ENCODE measurements at places on chromosomes 1 and 21. TPM values are rescaled to one million over a fixed set of nuclear protein-coding genes. Genes with fewer than 3 reads are reported as not detected.

DNA sequence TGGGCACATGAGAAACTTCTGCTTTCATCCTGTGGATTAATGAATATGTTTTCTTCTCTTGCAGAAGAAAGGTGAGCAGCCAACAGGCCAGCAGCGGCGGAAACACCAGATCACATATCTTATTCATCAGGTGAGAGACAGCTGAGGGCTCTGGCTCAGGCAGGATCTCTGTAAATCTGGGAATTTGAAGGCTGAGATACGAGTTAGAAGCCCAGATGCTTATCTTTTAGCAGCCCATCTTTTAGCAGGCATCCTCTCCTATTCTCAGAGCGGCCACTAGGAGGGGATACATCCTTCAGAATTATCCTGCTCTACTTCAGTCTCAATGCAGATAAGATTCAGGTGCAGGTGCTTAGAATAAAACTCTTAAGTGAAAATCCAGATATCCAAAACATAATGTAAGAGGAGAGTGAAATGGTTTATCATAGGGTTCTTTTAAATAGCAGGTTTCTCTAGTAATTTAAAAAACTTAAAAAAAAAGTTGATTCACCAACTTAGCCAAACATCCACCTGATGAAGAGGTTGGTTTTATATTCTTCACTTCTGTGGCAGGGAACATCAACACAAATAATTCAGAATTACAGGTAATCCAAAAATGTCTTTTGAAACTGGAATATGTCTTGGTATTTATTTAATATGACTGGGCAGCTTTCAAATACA, 19.3 kb downstream of the SH2D2A start:
- no peak for DNase-seq

DNA sequence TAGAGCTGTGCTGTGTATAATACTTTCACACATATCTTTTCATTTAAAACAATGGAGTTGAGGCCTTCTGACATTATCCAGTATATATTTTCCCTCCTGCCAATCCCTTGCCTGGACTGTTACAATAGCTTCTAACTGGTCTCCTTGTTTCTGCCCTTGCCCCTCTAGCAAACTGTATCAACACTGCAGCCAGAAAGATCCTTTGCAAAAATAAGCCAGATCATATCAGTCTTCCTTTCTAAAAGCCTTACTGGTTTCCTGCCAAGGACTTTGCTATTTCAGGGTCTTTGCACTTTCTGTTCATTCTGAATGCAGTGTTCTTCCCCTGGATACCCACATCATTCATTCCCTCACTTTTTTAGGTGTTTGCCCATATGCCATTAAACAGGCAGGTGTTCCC, 370.1 kb downstream of the PTBP2 start:
- no peak for DNase-seq

DNA sequence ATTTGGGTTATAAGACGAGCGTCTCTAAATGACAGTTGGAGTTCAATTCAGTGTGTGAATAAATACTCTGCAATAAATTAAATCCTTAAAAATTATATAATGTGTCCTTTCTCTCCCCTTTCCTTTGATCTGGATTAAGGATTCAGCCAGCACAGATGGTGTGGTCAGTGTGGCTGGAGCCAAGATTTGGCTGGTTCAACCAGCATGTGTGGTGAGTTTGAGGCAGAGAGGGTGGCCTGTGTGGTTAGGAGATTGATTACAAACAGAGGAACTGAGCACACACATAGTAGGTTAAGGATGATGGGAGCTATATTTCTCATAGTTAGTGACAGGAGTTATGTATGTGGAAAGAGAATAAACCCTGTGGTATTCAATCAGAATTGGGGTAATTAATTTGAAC, 14.2 kb upstream of the AMIGO1 start:
- DNase-seq, result no peak

DNA sequence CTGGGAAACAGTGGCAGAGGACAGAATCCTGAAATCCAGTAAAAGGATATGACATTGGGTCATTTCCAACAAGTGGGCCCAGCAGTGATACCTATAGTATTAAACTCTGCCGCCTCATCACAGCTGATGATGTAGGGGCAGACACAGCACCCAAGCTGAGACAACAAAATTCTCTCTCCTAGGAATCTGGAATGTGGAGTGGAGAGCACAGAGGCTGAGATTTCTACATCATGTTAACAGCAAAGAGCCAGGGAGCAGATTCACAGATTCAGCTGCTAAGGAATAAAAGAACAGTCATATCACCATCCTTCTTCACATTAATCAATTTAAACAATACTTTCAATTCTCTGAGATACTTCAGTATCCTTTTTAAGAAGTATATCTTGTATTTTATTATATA, 61.9 kb downstream of the CRP start:
- DNase-seq, result no peak

- no peak for DNase-seq
Measured at GRCh38 chr1:74937176-74937575, 197.0 kb upstream of the LHX8 start.

DNA sequence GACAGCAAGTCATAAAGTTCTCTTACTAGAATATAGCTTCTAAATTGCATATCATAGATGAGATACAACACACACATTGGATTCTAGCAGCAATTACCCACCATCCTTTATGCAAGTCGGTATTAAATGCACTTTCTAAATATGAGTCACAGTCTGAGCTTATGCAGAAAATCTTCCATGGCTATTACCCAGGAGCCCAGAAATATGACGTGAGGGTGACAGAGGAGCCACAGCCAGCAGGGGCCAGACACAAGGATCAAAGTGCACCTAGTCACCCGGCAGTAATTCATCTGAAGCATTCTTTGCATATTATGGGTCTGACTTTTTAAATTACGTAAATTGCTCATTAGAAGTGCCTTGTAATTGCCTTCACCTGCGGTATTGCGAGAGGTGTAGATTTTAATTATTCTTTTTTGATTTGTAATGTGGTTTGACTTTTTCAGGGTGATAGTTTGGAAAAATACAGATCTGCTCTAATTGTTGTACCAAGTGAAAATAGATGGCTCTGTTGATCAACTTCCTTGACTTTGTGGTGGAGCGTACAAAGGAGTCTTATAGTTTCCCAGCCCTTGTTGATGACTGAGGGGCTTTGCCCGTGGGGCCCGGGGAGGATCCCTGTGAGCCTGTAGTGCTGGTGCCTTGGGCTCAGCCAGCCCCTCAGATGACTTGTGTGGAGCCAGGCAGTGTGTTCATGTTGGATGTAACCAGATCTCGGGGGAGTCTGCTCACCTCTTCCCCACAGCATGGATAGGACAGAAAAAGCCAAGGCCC, 470.0 kb upstream of the VAMP3 start:
- DNase-seq, result no peak

GRCh38 chr1:111965781-111966443, 23.6 kb downstream of the KCND3 start:
- DNase-seq, result no peak

- DNase-seq, result no peak
Measured at GRCh38 chr1:208944981-208945451, 638.5 kb upstream of the CAMK1G start.

DNA sequence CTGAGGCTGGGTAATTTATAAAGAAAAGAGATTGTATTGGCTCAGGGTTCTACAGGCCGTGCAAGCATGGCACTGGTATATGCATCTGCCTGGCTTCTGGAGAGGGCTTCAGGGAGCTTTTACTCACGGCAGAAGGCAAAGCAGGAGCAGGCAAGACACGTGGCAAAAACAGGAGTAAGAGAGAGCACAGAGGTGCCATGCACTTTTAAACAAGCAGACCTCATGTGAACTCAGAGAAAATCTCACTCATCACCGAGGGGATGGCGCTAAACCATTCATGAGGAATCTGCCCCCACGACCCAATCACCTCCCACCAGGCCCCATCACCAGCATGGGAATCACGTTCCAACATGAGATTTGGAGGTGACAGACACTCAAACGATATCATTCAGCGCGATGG, 400.7 kb upstream of the RUNX1 start:
- no peak for DNase-seq

DNA sequence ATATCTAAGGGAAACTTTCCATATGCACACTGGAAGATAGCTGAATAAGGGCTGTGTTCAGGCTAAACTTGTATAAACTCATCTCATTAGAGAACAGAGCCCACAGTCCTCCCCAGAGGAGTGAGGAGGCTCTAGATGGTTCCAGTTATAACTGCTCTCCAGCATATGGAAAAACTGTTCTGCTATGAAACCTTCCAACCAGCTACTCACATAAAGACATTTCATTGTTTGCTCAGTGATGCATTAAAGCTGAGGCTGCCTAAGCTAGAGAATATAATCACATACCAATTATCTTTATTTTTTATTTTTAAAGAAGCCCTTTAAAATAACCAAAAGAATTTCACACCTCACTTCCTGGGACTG, 13.3 kb downstream of the AHCYL1 start:
- no peak for DNase-seq

GRCh38 chr1:35282172-35282571, 13.7 kb downstream of the ZMYM4 start:
- no peak for DNase-seq

- DNase-seq, result no peak
Measured at GRCh38 chr1:223739366-223740037, 27.2 kb downstream of the CAPN2 start.

DNA sequence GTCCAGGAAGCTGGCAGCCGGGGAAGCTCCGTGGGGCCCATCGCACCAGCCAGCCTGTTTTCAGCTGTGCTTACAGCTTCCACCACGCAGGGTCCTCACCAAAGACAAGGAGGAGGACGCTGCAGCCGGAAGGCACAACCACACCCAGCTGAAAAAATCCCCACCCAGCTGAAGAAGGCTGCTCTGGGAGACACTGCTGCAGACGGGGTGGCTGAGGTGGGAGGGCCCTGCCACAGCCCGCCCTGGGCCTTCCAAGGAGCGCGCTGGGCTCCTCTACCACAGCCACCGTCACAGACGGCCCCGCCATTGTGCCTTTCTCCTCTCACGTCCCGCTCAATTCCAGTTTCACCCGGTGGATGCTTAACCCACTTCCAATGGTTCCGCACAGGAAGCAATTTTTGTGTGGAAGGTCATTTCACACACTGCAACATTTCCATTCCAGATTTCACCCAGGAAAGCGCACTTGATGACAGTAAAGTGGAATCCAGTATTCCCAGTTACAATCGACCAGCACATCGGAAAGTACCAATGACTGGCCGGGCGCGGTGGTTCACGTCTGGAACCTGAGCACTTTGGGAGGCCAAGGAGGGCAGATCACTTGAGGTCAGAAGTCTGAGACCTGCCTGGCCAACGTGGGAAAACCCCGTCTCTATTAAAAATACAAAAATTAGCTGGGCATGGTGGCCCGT, 47.9 kb downstream of the NPHP4 start:
- DNase-seq, result no peak

GRCh38 chr1:93079685-93080141, 630 bp downstream of the MTF2 start:
- no peak for DNase-seq

CNTN2 gene
- 0.58 TPM for total RNA-seq

CD5L gene
- total RNA-seq, result 0.52 TPM

B3GALT5 gene
- 0.03 TPM for total RNA-seq

C1orf185 gene
- not detected for total RNA-seq

SLC25A34 gene
- total RNA-seq, result 34.0 TPM

NEXN gene
- 391 TPM for total RNA-seq
